ENCODE measurements at places on chromosomes 7 and 10.

- no peak for DNase-seq
Measured at GRCh38 chr10:20089879-20090278, 273.6 kb downstream of the PLXDC2 start.

DNA sequence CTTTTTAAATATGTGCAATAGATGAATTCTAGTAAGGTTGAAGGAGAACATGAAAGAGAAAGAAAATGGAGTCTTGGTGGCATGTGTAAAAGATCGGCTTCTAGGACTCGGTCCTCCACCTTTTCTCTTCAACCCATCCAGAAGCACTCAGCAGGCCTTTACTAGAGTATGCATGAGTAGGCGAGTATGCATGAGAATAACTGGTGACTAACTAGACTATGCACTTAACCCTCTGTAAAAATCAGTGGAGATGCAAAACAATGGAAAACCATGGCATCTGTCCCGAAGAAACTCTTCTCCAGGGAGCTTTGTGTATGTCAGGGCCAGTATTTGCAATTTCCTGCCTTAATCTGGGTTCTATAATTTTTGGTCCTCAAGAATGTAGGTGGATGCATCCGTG, 40.0 kb upstream of the GRB10 start:
- DNase-seq, result no peak

DNA sequence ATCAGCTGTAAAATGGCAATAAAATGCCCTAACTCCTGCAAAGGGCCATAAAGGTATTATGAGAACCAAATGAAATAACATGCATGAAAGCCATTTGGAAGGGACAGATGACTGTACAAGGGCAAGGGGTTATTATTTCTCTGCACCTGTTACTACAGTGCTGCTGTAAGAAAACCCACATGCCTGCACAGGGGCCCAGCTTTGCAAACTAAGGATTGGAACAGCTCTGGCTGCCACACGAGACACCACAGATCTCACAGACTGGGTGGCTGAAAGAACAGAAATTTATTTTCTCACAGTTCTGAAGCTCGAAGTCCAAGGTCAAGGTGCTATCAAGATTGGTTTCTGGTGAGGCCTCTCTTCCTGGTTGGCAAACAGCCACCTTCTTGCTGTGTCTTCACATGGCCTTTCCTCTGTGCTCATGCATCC, 409.0 kb upstream of the NRP1 start:
- no peak for DNase-seq

- DNase-seq, result no peak
Measured at GRCh38 chr10:95505641-95506040, 55.5 kb downstream of the SORBS1 start.

DNA sequence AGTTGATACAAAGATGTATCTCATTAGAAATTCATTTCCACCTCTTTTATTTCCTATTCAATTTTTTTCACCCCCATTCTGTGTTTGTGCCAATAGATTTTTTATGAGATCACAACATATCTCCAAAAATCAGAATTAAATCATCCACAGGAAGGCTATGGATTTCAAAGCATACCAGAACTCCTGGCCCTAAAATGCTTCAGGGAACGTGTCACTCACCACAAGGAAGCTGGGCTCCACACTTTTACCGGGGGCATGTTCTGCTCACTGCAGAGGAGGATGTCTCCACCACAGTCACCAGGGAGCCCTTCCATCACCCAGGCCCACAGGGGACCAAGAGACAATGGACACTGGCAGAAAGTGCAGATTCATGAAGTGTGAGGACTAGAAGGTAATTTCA, 456.8 kb downstream of the KCNMA1 start:
- no peak for DNase-seq

GRCh38 chr10:81873932-81874816, 820 bp upstream of the NRG3 start:
- no peak for DNase-seq

- no peak for DNase-seq
Measured at GRCh38 chr7:155585532-155585895, 39.2 kb upstream of the CNPY1 start.

DNA sequence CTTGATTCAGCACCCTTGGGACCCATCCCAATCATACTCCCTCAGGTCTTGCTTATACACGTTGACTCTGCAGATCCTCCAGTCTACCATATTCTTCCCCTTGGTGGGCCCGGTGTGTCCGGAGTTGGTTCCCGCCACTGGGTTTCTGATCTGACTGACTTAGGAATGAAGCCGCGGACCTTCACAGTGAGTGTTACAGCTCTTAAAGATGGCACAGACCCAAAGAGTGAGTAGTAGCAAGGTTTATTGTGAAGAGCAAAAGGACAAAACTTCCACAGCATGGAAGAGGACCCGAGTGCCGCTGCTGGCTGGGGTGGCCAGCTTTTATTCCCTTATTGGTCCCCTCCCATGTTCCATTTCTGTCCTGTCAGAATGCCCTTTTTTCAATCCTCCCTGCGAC, 5.9 kb upstream of the GDF10 start:
- no peak for DNase-seq

DNA sequence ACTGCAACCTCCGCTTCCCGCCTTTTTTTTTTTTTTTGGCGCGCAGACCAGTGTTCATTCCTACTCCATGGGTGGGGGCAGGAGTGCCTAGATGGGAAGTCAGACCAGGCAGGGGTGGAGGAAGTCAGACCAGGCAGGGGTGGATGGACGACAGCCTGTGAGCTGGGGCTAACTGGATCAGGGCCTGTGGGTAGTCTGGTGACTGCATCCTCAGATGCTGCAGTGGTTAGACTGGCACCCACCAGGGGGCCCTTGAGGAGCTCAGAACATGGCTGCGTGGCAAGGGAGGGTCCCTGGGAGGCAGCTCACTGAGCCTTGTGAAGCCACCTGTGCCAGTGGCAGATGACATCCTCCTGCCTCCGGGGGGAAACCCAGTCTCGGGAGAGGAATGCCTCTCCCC, 35.1 kb downstream of the RCC1L start:
- DNase-seq, result no peak

- no peak for DNase-seq
Measured at GRCh38 chr10:24984906-24985305, 31.1 kb downstream of the ENKUR start.

- DNase-seq, result peak; percentile 88
Measured at GRCh38 chr7:47635091-47636080, 53.5 kb upstream of the TNS3 start.

GRCh38 chr10:46317370-46317769, 30.6 kb downstream of the ANTXRL start:
- no peak for DNase-seq

GRCh38 chr10:571166-571565, 118.3 kb downstream of the DIP2C start:
- no peak for DNase-seq

- no peak for DNase-seq
Measured at GRCh38 chr7:80774843-80775242, 136.4 kb downstream of the CD36 start.

GRCh38 chr7:146126767-146127509, 10.3 kb downstream of the CNTNAP2 start:
- DNase-seq, result no peak

GRCh38 chr7:18962031-18962430, 155.4 kb downstream of the TWIST1 start:
- DNase-seq, result no peak

- no peak for DNase-seq
Measured at GRCh38 chr7:77269360-77270093, 69.9 kb upstream of the FGL2 start.

GRCh38 chr10:5297466-5297865, 67.3 kb upstream of the UCN3 start:
- DNase-seq, result no peak

- DNase-seq, result no peak
Measured at GRCh38 chr7:12975412-12975811, 288.0 kb downstream of the ARL4A start.

GRCh38 chr10:94423627-94424026, 21.3 kb downstream of the TBC1D12 start:
- no peak for DNase-seq

DNA sequence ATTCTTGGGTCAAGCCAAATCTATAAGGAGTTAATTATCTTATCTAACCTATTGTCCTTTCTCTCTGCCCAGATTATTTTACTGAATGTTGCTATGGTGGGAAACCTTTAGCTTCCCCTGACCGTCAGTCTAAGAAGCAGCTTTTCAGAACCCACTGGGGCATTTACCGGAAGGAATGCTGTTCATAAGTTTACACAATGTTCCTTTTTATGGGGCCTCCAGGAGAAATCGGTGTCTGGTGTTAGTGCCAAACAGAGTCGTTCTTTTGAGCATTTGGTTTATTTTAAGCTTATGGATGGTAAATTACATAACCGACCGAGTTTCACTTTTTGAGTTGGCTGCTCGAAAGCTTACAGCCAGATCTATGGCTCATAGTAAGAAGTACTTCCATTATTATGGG, 111.9 kb downstream of the CACNB2 start:
- no peak for DNase-seq

GRCh38 chr10:29472301-29473086, 162.3 kb downstream of the SVIL start:
- DNase-seq, result no peak

DNA sequence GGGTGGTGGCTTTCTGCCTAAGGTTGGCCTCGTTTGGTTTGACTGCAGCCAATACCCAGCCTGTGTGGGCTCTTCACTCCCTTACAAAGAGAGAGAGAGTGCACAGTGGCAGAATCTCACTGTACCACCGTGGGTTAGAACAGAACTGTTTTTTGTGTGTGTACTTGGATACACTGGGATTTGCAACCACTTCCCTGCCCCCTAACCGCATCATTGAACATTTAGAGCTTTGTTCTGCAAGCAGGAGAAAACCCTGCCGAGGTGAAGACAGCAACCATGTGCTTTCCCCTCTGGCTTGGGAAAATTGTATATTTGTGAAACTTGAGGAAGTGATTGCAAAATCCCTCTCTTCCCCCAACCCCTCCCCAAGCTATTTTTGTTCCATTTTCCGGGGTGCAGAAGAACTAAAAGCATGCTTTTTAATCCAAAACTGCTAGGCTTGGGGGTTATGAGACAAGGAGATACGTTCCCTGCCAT, 201.2 kb downstream of the TCF7L2 start:
- no peak for DNase-seq

DNA sequence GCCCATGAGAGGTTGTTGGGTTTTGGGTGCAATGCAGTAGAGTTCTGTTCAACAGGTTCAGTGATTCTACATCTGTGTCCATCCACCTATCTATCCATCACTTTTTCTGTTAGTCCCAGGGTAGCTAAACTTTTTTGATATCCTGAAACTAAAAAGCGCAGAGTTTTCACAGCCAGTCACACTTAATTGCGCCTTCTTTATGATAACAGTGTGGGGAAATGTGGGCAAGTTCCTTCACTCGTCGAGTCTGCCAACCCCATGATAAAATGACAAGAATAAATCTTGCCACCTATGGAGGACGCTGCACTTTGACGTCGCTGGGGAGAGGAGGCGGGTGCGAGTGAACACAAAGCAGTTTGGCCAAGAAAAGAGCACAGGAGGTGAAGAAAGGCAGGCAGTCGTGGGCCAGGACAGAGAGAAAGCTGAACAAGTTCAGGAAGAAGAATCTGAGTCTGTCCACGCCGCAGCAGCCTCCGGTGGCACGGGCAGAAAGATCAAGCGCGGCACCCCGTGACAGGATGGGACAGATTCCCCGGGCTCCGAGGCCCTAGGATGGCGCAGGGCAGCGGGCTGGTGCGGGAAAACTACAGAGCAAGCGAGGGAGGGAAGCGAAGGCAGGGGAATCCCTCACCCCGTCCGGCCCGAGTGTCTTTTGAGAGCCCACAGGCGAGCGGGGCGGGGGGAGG, 9.2 kb downstream of the SP8 start:
- DNase-seq, result no peak

DNA sequence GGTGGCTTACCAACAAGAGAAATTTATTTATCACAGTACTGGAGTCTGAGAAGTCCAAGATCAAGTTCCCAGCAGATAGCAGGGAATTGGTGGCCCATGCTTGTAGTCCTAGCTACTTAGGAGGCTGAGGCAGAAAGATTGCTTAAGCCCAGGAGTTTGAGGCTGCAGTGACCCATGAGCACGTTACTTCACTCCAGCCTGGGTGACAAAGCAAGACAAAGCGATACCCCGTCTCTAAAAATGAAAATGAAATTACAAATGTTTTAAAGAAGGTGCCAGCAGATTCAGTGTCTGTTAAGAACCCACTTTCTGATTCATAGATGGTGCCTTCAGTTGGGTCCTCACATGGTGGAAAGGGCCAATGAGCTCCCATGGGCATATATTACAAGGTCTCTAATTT, 20.6 kb upstream of the ARHGAP12 start:
- DNase-seq, result no peak

- no peak for DNase-seq
Measured at GRCh38 chr10:12212454-12212853, 16.5 kb downstream of the CDC123 start.

- DNase-seq, result no peak
Measured at GRCh38 chr7:93964813-93965212, 39.3 kb downstream of the BET1 start.

- DNase-seq, result no peak
Measured at GRCh38 chr10:117248750-117249465, 8.0 kb downstream of the SLC18A2 start.

GRCh38 chr7:108124820-108125219, 5.3 kb downstream of the LAMB4 start:
- no peak for DNase-seq

DNA sequence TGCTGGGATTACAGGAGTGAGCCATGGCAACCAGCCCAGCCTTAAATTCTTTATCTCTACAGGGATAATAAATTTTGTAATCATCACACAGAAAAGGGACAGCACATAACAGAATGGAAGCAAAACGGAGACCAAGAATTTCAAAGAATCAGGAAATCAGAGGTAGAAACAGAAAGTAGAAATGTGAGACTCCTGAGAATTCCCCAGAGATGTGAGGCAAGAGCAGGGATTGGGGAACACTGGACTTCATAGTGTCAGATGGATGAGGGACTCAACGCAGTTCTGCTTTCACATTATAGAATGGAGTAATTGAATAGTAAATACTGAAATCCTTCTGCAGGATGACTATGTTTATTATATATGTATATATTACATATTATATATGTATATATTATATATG, 52.5 kb upstream of the MPP7 start:
- DNase-seq, result no peak

GRCh38 chr10:34584164-34584563, 230.9 kb downstream of the PARD3 start:
- no peak for DNase-seq

DNA sequence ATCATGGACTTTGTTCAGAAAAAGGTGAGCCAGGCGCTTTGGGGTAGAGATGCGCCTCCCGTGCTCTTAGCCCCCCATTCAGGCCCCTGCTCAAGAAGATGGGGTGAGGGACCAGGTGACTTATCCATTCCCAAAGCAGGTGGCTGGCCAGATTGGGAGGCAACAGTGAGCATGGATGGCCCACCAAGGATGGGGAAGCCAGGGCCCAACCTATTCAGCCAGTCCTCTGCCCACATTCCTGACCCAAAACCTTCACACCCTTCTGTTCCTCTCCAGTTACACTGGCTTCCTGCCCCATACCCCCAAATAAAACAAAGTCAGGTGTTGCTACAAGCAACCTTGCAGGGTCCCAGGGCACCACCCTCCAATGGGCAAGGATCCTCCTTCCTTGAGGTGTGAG, 44.4 kb downstream of the TSPAN15 start:
- no peak for DNase-seq

- DNase-seq, result no peak
Measured at GRCh38 chr7:50329775-50330174, 25.3 kb downstream of the IKZF1 start.

- DNase-seq, result no peak
Measured at GRCh38 chr10:117805139-117805538, 241.6 kb downstream of the RAB11FIP2 start.

Data from NCI-H1105 (cell line).